ENCODE measurements at places on chromosomes 1 and 21.

GRCh38 chr1:223177681-223178080, 34.6 kb upstream of the TLR5 start:
- no peak for DNase-seq

GRCh38 chr1:218983433-218983832, 190.2 kb upstream of the LYPLAL1 start:
- DNase-seq, result no peak

- no peak for DNase-seq
Measured at GRCh38 chr1:217419194-217419551, 211.7 kb downstream of the GPATCH2 start.

DNA sequence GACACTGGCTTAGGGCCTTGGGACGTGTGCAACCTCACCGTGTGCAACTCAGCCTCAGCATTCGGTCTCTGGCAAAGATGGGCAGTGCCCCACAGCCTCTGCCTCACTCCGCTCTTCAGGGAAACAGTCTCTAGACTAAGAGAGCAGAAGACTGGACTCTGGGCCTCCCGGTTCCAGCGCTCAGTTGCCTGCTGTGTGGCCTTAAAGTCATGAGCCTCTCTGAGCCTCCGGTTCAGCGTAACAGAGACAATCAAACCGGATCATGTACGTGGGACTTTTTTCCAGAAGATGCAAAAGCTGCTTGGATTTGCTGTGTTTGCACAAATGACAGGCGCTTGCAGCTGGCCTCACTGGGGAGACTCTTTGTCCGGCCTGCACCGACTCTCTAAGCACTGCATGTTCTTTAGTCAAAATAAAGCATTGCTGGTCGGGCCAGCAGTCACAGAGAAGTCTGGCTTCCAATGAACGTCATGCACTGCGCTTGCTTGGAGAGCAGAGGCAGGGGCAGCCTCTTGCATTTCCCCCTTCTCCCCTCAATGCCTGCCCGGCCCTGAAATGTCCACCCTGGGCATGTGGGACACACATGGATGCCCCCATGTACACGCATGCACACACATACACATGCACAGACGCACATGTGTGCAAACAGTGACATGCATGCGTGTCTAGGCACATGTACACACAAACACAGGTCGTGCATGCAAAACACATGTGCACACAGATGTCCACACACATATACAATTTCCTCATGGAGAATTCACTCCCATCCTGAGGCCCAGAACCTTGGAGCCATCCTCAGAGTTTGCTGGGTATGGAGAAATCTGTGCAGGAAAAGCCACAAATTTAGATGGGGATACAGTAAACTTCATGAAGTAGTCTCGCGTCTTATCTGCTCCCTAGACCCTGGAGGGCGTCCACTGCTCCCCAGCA, 152.4 kb downstream of the PRDM16 start:
- no peak for DNase-seq

- DNase-seq, result no peak
Measured at GRCh38 chr1:116732726-116733125, 21.5 kb upstream of the CD2 start.

DNA sequence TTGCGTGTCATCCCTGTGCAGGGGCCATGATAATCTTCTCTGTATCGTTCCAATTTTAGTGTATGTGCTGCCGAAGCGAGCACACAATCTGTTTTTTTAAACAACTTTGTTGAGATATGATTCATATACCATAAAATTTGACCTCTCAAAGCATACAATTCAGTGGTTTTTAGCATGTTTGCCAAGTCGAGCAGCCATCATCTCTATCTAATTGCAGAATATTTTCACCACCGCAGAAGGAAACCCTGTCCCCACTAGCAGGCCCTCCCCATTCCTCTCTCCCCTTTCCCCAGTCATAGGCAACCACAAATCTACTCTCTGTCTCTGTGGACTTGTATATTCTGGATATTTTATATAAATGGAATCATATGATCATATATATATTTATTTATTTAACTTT, 78.7 kb upstream of the TINAGL1 start:
- peak; percentile 73 for DNase-seq

GRCh38 chr1:41591891-41592290, 107.4 kb upstream of the EDN2 start:
- DNase-seq, result no peak

DNA sequence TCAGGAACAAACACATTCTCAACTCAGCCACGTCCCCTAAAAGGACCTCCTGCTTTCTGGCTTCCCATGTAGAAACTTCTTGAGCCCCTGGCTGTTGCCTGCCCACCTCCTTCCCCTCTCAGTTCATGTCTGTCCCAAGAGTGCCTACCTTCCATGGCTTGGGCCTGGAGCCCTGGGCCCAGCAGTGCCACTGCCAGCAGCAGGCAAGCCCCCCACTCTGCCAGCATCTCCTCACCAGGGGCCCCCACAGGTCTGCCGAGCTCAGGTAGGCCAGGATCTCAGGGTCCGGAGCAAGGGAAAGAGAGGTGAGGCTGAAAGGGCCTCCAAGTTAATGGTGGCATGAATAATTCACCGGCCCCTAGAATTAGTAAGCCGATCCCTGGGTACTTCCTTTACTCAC, at the start of gene CDCP2:
CDCP2 (minus strand) TSS at position 305 of the 400 bp plus-strand sequence; CDS start at position 227, 78 bp downstream.
- no peak for DNase-seq

Data from fibroblast of skin of left quadriceps (primary cell).